Keratinocyte (primary cell): ENCODE measurements at places on chromosomes 5 and 9.

- DNase-seq = no peak
Measured at GRCh38 chr9:7173139-7173538, 415.4 kb downstream of the KDM4C start.

DNA sequence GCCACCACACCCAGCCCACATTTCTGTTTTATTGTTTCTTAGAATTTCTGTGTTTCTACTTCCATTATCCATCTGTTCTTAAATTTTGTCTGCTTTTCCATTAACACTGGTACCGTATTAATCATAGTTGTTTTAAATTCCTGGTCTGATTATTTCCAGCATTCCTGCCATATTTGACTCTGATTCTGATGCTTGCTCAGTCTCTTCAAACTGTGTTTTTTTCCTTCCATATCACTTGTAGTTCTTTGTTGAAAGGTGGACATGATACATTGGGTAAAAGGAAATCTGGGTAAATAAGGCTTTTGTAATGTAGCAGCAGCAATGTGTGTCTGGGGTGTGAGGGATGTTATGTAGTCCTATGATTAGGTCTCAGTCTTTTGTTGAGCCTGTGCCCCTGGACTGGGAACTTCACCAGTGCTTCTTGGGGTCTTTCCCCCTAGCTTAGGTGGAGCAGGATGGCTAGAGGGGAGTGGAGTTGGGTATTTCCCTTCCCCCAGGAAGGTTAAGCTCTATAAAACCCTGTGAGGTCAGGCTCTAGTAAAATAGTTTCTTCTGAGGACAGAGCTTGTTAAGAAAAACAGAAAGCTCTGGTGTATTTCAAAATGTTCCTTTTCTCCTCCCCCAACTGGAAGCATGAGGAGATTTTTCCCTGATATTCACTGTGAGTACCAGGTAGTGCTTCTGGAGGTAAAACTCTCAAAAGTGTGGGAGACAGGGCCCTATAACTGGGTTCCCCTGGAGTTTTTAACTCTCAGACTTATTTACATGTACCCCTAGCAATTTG lies 10.1 kb upstream of the TMOD1 start:
- DNase-seq = no peak

DNA sequence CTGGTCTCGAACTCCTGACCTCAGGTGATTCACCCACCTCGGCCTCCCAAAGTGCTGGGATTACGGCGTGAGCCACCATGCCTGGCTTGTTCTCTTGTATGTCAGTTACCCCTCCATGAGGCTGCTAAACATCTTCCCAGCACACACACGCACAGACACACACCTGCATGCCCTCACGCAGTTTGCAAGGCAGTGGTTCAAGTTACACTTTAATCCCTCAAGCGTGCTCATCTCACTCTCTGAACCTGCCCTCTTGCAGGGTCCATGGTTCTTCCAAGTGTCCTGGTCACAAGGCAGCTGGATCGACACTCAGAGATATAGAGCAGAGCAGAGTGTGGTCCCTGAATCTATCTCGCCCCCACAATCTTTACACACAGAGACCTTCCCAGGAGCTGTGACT lies 34.1 kb upstream of the RUFY1 start:
- DNase-seq = no peak

GRCh38 chr9:133277467-133277866 lies 2.5 kb upstream of the ABO start:
- DNase-seq = no peak

DNA sequence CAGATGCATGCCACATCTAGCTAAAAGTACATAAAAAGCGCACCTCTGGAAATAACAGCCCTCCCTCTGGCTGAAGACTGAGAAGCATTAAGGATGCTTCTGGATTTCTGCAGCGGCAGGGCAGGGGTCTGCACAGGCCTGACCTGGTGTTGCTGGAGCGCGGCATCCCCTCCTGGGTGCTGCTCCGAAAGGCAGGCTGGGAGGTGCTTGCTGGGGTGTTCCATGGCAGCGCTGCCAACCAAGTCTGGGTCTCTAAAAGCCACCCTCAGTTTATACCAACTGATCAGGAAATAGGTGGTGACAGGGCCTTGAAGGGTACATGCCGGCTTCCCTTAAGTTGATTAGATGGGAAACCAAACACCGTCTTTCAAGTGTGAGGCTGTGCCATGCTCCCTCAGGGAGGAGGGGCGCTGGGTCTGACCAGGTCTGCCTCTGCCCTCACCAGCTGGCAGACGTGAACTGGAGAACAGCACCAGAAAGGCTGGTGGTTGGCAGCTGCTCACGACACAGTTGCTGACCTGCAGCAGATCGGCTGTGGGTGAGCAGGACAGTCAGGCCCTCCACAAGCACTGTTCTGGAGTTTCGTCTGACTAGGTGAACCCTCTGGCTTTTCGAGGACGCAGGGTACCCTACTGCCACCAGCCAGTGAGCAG lies 81.6 kb downstream of the DAP start:
- no peak for DNase-seq

- no peak for DNase-seq
Measured at GRCh38 chr9:134871697-134872340, 8.8 kb upstream of the FCN2 start.

DNA sequence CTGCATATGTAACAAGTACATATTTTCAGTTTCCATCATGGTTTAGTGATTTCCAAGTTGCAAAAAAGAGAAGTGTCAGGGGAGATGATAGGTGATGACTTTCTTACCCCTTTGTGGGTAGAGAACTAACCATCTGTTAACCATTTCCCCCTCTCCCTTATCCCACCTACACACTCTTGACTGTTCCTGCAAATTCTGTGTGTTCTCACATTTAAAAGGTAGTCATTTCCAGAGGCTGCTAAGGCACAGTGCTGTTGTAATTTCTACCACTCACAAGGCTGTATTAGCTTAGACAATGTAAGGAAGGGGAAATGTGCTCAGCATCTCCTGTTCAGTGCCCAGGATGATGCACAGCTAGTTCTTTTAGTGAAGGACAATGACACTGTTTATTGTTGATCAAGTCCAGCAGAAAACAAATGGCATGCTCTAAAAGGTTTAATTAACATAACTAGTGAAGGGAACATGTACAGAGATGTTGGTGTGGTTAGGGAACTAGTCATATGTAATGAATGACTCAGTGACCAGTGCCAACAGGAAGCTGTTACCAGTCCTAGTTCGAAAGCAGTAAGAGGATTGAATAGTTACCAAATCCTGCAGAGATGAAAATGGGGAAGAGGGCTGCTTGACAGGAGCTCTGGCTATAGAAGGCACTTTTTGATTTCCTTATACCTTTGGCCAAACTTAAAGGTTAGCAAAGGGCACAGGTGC lies 165.1 kb downstream of the PLK2 start:
- DNase-seq = no peak

GRCh38 chr5:103211576-103212561 lies 46.7 kb upstream of the MACIR start:
- DNase-seq = no peak

DNA sequence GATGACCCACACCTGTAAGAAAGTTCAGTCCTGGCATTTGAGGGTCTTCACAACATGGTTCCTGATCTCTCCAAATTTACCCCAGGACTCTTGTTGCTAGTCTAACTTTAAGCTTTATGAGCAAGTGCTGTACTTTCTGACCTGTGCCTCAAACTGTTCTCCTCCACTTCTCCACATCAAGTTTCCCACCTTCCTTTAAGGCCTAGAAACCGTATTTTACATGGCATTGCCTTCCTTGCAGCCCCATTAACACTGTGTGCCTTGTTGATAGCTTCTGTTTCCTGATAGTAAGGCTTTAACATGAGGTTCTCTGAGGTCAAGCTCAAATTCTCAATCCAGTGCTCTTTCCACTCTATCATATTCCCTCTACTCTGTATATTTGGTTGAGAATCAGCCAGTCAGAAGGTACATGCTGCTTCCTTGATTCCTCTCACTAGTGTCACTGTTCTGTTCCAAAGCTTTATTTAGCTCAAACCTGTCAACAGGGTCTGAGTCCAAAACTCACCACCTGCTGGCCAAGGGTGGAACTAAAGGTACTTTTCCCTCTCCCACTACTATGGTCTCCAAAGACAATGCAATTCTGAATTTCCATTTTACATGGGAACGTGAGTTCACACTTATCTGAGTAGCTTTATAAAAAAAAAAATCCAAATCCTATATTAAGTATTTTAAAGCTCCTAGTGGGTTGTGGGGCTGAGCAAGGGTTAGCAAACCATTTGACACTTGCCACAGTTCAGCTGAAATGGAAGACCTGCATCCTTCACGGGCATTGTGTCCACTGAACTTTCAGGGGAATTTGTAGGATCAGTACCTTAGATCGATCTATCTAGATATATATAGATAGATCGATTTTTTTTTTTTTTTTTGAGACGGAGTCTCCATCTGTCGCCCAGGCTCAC lies 21.1 kb downstream of the VCP start:
- DNase-seq = no peak

DNA sequence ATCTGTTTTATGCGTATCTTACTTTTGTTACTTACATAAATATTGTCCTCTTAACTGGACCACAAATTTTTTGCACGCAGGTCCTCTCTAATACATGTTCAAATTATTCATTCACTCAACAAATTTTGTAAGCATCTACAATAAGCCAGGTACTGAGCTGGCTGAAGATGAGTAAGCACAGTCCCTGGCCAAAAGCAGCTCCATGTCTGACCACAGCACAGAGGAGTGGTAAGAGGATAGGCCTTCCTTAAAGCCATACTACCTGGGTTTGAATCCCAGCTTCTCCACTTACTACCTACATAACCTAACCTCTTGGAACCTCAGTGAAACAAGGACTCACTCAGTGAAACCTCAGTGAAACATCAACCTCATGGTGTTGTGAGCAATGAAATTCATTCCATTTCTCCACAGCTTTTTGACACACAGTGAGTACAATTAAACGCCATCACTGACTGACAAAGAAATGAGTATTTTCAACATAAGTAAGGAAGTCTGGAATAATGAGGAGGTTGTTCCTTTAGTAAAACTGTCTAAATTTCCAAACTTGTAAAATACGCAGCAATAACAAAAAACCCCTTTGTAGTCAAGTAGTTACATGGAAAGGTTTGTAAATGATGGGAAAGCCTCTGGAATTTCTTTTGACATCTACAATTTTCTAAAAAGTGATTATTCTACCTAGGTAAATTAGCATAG lies 15.0 kb downstream of the PTAR1 start:
- no peak for DNase-seq

DNA sequence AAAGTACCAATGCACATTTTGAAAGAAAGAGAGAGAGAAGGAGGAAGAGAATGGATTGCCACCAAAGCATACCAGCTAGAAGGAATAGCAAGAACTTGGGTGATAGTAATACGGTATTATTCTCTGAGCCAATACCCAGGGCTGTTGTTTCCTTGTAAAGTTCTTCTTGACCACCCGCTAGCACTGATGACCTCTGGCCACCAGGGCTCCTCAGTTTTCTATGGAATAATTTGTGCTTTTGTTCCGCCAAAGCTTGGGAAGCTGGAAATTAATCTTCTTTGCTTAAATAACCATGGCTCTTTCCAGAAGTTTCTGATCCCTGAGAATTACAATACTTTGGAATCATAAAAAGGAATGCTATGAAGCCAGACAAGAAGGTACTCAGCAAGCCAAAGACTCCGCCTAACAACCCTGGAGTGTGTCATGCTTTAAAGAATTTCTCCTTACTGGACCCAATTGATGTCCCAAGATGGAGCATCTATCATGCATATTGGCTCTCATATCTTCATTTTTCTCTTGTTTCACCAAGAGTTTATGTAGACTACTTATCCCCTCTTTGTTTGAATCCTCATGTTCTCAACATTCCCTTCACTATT lies 29.8 kb downstream of the OR2K2 start:
- DNase-seq = no peak

- DNase-seq = no peak
Measured at GRCh38 chr9:77872863-77873262, 158.7 kb downstream of the GNAQ start.

- DNase-seq = no peak
Measured at GRCh38 chr5:94841598-94842322, 223.3 kb downstream of the SLF1 start.

DNA sequence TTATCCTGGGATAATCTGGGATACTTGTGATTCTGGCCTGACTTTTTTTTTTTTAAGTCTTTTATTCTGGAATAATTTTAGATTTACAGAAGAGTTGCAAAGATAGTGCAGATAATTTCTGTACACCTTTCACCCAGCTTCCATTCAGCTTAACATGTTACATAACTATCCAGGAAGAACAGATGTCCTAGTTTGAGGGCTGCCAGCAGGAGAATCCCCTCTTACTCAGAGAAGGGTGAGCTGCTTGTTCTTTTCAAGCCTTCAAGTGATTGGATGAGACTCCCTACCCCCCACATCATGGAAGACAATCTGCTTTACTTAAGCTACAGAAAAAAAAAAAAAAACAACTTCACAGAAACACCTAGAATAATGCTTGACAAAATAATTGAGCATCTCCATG lies 254.2 kb downstream of the TRIM32 start:
- DNase-seq = no peak

DNA sequence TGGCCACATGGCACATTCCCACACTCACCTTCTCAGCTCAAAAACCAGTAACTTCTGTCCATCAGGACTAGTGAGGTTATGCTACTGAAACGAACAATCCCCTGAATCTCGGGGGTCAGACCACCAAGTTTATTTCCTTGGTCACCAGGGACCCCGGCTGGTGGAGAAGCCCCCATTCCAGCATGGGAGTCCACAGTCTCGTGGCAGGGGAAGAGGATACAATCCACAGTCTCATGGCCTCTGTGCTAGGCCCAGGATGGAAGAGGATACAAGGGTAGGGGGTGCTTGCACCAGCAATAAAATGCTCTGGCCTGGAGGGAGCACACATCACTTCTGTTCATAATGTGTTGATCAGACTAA lies 7.4 kb upstream of the CARD19 start:
- no peak for DNase-seq

DNA sequence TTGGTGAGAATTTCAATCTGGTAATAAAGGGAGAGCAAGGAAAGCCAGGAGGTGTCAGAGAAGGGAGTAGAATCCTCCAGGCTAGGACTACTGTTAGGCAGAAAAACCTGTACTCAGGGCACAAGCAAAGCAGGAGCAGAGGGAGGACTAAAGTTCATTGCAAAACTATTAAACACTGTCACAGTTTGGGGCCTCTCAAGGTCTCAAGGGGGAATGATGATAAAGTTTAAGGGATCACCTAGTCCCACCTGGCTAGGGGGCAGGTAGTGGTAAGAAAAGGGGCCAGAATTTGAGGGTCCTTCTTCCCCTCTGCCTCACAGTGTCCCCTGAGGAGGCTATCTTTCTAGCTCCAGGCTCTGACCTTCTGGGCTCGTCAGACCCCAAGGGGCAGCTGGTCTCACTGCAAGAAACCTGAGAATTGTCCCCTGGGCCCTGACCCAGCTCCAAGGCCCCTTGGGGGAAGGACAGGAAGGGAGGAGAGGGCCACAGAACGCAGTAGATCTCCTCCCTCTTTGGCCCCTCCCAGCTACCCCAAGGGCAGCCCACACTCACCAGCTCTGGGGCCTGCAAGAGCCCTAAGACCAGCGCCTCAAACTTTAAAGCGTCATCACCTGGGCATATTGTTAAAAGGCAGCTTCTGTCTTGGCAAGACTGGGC lies 974 bp downstream of the CCDC69 start:
- no peak for DNase-seq

- no peak for DNase-seq
Measured at GRCh38 chr9:98253565-98253964, 1.9 kb downstream of the TBC1D2 start.
